EL (cell line): ENCODE measurements at places on chromosomes 6 and 20.

GRCh38 chr20:2800521-2801285 lies at the start of gene CPXM1:
Gene CPXM1 (minus strand): TSS chr20:2800627. CDS start chr20:2800572, 55 bp downstream.
- DNase-seq = no peak

- peak; percentile 30 for DNase-seq
These were observed 72.1 kb downstream of the AFDN start for GRCh38 chr6:167898673-167899311.

GRCh38 chr6:38213251-38213658 lies 393.7 kb downstream of the ZFAND3 start:
- peak; percentile 19 for DNase-seq

- no peak for DNase-seq
These were observed 255.2 kb downstream of the CD109 start for GRCh38 chr6:73951183-73951582.

GRCh38 chr6:100959280-100959679 lies 78.2 kb upstream of the ASCC3 start:
- DNase-seq = no peak

GRCh38 chr6:34520645-34521462 lies 35.3 kb downstream of the SPDEF start:
- no peak for DNase-seq

DNA sequence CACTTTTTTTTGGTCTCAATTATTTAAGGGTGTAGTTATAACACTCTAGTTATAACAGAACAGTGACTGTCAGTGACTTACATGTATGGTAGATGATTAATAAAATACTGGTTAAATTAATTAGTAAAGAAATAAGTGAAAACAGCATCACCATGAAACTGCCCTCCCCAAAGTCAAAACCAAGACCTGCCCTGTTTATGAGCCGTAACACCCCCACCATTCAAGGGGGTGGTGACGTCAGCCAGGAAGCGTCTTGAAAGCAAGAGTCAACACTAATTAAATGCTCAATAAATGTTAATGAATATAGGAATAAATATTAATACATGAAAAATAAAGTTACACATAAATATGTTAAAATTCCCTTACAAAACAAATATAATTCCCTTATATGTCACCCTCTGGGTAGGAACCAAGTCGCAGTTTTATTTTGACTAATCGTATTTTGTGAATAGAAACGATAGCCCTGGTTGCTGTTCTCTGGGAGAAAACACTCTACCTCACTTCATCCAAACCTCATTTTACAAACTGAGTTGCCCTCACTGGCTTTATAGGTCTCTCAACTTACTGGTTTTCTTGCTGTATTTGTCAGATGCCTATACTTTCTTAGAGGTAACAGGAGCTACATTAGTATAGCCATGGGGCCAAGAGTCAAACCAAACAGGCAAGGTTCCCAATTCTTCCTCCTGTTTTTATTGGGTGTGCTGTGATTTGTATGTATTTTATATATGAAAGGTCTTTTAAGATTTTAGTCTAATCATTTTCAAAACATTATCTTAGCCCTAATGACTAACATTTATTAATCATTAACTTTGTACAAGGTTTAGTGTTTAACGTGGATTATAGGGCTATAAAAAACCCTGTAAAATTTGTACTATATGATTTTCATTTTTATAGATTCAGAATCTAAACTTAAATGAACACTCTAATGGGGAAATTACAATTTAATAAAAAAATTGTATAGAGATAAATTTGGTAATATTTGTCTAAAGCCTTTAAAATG lies 227.9 kb upstream of the IRAK1BP1 start:
- DNase-seq = no peak

DNA sequence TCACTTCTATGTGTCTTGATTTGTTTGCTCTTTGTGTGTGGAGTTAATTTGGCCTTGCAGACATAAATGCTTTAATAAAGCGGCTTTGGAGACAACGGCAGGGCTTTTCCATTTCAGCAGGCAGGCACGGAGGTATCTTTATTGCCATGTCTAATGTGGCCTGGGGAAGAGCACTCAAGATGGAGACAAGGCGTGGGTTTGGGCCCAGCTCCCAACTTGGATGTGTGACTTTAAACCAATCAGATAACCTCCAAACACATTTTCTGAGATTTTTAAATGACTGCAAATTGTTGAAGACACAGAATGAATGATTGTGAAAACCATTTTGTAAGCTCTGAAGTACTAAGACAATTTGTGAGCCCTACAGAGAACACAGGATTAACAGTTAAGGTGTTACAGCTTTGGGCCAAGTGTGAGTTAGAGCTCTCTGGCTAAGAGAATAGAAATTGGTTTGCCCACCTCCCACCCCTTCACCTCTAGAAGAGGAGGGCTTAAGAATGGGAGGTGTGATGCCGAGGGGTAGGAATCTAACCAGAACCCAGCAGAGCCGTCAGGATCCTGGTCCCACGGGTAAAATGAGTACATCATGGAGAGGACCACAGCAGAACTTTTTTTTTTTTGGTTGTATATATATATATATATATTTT lies 9.0 kb downstream of the DYNLT1 start:
- DNase-seq = no peak

DNA sequence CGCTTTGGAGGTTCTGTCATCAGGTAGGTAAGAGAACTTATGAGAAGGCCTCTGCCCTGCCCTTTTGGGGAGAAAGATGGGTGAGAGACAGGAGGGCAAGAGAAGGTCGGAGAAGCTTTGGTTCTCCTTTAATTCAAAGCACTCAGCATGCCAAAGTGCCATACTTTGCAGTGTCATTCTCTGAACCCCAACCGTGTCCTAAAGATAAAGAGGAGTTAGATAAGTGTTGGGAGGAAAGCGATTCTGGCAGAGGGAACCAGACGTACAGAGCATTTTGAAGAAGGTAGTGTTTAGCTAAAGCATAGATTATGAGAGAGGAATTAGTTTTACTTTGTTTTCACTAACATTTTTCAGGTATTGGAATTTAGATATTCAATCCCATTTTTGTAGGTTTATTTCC lies 40.3 kb downstream of the NKAIN2 start:
- no peak for DNase-seq

GRCh38 chr6:135555550-135555949 lies 58.0 kb upstream of the AHI1 start:
- no peak for DNase-seq

DNA sequence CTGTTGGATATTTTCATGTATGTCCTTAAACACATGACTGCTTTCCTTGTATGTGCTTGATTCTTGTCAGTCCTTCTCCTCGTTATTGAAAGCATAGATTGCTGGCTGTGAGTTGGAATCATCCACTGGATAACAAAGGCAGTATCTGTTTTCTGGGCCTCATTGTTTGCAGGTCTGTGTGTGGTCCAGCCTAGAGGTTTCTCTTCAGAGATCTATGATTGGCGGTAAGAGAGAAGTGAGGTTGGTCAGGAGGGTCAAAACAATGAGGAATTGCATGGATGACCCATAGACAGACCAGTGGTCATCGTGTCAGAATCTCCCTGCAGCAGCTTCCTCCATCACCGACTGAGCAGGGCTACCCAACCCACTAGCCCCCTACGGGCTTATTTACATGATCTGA lies 915.0 kb downstream of the KIF16B start:
- DNase-seq = no peak

GRCh38 chr6:52373151-52373690 lies 11.3 kb downstream of the PAQR8 start:
- no peak for DNase-seq

DNA sequence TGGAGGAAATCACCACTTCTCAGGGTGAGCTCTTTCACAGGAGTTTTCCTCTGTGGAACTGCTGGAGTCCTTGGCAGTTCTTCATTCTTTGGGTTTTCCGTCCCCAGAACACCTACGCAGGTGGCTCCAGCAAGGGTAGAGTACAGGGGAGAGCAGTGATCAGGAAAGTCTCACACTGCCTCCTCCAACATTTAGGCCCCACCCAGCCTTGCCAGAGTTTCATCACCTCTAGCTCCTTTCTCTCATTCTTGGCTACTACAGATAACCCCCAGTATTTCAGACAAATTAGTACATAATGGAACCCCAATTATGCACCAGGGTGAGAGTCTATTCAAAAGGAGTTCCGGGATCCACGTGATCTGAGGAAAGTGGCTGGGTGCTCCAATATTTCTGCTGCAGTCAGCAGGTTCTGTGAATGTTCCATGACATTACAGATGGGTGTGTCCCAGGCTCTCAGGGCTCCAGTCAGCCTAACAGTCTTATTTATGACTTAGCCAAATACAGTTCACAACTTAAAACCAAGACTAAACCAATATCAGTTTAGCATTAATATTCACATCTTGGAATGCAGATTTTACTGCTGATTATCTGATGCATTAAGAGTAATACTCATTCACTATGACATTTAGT lies 44.6 kb downstream of the GPR63 start:
- no peak for DNase-seq

- DNase-seq = peak; percentile 16
These were observed at the start of gene PPP1R16B for GRCh38 chr20:38805502-38805957. Gene PPP1R16B (plus strand): TSS chr20:38805697. CDS start chr20:38835926, 30,229 bp downstream.

GRCh38 chr20:48292806-48293205 lies 507.5 kb upstream of the SULF2 start:
- DNase-seq = peak; percentile 46

- DNase-seq = no peak
These were observed 25.9 kb downstream of the PLAGL2 start for GRCh38 chr20:32181606-32182005.

GRCh38 chr6:30614044-30614842 lies 2.8 kb downstream of the PPP1R10 start:
- no peak for DNase-seq

DNA sequence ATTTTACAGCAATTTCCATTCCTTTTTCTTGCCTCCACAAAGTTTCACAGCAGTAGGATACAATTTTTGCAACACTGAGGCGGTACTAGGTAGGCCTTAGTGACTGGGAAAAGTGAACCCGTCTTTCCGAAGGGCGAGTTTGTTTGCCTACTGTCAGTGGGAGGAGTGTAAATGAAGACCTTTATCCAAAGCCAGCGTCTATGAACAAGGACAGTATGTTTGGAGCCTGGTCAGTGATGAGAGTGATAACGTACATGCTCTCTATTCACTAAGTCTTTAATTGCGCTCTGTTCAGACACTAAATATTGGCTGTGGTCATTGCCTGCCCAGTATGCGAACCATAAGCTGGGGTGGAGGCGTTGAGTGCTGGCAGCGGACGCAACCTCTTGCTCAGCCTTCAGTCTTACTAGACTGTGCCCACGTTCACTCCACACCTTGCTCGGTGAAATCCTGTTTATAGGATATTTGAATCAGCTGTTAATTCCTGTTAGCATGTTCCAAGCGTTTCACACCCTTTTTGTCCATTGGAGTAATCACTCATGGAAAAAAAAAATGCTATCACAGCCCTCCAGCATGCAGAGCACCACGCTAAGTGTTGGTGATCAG lies 145.5 kb downstream of the TMEM242 start:
- DNase-seq = no peak

DNA sequence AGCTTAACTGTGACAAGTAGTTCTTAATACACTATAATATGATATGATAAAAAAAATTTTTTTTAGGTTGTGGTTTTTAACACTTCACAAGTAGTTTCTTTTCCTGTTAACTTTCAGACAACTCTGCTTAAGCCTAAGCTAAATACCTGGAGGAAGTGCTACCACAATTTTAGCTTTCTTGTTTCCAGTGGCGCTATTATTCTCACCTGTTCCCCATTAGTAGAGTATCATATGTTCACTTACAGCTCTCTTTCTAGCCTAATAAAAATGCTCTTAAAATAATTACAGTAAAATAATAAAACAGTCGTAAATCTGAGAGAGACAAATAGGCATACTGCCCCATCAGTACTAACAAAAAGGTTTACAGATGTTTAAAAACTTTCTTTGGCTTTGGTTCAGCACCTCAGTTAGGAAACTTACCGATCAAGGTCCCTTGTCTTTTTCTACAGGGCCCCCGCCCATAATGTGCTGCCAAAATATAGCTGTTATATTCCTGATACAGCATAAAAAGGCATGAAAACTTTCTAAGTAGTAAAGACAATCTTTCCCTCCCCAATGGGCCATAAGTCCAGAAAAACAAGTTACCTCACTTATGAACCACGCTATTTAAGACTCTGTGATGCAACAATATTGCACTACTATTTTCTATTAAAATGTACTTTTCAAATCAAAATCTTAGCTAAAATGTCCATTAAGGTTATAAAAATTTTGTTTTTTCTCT lies 57.9 kb downstream of the SESN1 start:
- DNase-seq = no peak

GRCh38 chr6:136719280-136720044 lies 72.8 kb downstream of the MAP3K5 start:
- no peak for DNase-seq

DNA sequence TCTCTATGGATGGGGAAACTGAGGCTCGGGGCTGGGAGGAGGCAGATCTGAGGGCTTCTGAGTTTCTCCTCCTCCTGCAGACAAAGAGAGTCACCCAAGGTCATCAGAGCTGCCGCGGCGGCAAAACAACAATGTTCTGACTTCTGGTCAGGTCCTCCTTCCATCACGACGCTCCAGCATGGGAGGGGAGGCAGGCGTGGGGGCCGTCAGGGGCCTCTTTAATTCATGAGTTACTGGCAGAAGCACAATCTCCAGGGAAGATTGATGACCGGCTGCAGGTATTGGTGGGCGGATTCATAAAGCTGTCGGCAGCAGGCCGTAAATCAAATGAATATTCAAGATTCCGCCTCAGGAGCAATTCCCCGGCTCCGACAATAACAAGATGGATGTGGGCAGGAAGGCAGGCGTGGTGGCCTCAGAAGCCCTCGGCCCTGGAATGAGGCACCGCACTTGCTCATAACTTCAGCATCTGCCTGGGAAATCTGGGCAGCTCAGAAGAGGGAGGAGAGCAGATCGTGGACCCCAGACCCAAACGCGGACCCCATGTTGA lies 19.1 kb downstream of the PCK1 start:
- DNase-seq = no peak

GRCh38 chr6:72553531-72554511 lies 68.0 kb upstream of the KCNQ5 start:
- DNase-seq = peak; percentile 90

DNA sequence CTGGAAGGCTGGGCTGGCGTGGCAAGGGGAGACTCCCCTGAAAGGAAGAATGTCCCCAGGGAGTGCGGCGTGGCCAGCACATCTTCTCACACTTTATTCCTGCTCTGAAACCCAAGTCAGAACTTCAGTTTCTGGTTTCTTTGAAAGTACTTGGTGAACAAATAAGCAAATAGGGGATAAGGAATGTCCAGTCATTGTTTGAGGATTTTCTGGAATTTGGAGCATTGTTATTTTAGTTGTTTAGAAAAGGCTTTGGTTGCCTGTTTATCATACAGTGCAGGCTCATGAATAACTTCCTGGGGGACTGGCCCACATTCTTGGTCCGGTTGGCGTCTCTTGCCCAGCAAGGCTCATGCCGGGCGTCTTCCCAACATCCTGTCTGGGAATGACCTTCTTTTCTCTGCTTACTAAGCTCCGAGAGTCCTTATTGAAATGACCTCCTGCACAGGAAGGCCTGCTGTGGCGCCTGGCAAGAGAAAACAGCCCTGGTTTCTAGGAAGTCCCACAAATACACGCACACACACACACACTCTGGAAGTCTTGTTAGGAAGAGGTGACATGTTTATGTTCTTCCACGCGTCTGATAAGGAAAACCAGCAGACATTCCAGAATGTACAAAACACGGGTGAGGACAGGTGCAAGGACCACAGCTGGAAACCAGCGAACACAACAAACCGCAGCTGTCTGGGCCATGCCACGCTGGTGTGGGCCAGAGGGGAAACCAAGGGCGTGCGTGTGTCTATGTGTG lies 71.9 kb downstream of the TMEM170B start:
- peak; percentile 98 for DNase-seq

- peak; percentile 69 for DNase-seq
These were observed 332 bp downstream of the GRIK2 start for GRCh38 chr6:101393829-101394251.

- peak; percentile 12 for DNase-seq
These were observed 23.1 kb upstream of the MRGBP start for GRCh38 chr20:62772990-62773844.

- no peak for DNase-seq
These were observed 367.3 kb upstream of the EPHA7 start for GRCh38 chr6:93786474-93787330.

- DNase-seq = no peak
These were observed 25.8 kb upstream of the TMEM217 start for GRCh38 chr6:37283671-37284151.
